Breast epithelium (tissue), 4 donors: ENCODE measurements at places on chromosomes 1 and 21. TPM values are rescaled to one million over a fixed set of nuclear protein-coding genes. Genes with fewer than 3 reads are reported as not detected.

- DNase-seq = no peak
Observed at GRCh38 chr1:61078618-61079295, 3.6 kb upstream of the NFIA start.

DNA sequence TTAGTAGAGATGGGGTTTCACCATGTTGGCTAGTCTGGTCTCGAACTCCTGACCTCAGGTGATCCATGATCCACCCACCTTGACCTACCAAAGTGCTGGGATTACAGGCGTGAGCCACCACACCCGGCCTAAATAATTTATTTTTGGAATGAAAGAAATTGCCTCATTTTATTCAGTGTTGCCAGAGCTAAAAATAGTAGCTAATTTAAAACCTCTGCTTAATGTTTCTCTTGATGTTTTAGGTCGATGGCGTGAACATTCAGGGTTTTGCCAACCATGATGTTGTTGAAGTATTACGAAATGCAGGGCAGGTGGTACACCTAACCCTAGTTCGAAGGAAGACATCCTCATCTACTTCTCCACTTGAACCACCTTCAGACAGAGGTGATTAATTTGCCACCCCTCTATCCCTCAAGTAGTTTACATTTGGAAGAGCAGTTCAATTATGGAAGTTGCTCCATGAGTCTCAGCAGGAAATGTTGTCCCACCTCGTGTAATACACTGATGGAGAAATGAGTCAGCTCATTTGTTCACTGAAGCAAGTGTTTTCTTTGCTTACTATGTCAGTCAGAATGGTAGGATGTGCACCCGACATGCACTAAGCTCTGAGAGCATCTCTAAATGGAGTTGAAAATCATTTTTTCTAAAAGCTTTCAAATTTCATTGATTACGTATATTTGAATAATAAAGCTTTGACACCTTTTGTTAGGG lies 54.9 kb downstream of the PATJ start:
- DNase-seq = no peak

DNA sequence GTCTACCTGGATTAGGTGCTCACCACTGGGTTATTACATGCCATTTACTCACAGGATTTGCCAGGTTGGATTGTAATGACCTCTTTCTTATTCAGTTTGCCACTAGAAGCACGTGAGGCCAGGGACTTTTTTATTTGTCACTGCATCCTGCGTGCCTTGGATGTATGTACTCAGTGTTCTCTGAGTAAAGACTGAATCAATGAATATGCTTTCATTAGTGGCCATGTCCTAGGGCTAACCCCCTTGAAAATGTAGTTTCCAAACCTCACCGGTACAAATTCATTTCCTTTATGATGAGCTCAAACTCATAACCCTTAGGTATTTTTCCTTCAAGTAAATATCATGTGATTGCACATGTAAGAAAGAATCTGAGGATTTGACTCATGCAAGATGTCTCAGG lies 1.3 kb upstream of the ZP4 start:
- DNase-seq = no peak

- DNase-seq = no peak
Observed at GRCh38 chr1:157270705-157271274, 132.6 kb upstream of the ETV3 start.

GRCh38 chr1:15937706-15938168 lies 38.2 kb downstream of the ZBTB17 start:
- DNase-seq = peak; percentile 11

Gene KCNC4
- total RNA-seq = 12.6 TPM

Gene DHX9
- total RNA-seq = 173 TPM

Gene OR10J1
- total RNA-seq = not detected

Gene ADAM30
- total RNA-seq = not detected
